ENCODE measurements at places on chromosomes 5 and 9.

DNA sequence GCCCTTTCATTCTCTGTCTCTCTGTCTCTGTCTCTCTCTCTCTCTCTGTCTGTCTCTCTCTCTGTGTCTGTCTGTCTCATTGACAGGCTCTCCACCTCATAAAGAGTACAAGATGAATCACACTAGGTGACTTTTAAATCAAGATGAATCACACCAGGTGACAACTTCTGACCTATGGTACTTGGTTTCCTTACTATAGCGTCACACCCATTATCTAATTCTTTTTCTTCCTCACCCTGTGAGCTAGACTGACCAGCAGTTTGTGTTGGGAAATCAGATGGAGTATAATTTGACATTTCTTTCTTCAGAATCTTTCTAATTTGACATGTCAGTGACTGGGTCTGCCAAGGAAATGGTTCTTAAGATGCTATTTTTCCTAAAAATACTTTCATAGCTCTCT is 232.9 kb downstream of the ARRDC3 start:
- DNase-seq, result no peak

GRCh38 chr5:27125856-27126255 is 87.5 kb upstream of the CDH9 start:
- no peak for DNase-seq

- DNase-seq, result no peak
These were observed 43.9 kb downstream of the SHB start for GRCh38 chr9:38025166-38025565.

- no peak for DNase-seq
These were observed 48.1 kb upstream of the FCN1 start for GRCh38 chr9:134965851-134966250.

DNA sequence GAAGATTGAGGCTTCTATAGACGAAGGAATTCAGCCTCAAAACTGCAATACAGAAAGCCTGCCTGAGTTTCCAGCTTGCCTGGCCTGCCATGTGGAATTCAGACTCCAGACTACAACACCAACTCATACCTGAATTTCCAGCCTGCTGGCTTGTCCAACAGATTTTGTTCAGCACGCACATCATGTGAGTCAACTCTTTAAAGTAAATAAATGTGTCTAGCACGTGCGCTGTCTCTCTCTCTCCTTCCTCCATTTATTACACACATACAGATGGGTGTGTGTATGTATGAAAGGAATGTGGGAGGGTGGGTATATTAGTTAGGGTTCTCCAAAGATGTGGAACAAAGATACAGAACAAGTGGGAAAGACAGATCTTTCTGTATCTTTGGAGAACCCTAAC is 82.4 kb upstream of the TAS2R1 start:
- no peak for DNase-seq

DNA sequence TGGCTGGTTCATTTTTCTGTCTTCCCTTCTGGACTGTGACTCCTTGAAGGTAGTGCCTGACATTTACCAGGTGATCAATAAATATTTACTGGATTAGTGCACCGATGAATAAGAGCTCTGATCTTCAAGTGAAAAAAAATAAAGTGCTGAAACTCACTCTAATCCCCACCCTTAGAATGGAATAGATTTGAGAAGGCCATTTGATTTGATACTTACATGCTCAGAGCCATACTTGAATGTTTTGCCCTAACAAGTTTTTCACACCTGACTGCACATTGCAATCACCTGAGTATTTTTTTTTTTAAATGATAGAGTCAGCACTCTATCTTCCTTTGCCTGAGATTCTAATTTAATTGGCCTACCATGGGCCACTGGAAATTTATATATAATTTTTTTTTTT is 105.7 kb downstream of the LRRC70 start:
- DNase-seq, result no peak

DNA sequence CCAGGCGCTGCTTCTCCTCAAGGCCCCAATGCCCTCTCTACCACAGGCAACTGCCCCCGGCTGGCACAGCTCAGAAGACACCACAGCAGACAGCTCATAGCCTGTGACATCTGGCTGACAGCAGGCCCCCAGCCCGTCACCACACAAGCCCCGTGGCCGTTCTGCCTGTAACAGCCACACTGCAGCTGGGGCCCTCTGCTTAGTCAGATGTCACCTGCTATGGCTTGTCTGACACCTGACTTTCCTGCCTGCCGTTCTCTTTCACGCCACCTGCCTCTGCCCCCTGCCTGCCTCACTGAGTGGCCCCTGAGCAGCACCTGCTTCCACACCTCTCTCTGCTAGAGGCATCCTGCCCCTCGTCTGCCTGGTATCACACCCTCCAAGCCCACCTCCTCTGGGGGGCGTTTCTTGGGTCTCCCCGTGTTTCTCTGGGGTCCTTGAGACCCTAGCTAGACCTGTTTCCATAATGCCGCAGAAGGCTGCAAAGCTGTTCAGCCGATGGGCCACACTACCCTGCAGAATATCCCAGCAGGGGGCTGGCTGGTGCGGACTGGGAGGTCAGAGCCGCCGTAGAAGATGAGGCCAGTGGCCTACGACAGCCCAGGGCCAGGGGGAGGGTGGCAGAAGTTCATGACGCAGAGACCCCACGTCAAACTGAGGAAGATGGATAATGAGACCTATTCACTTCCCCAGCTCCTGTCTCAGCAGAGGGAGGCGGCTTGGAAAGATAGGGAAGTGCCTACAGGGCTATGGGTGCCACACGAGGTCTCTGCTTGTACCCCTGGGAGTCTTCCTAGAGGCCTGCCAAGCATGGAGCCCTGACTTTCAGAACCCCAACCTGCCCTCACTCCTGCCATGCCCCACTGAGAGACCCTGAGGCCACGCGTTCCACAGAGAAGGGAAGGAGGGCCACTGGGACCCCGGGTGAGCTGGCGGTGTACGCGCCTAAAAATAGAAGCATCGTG is 95.1 kb downstream of the ZNF354C start:
- no peak for DNase-seq

GRCh38 chr5:33800241-33800950 is 91.4 kb downstream of the ADAMTS12 start:
- DNase-seq, result no peak

DNA sequence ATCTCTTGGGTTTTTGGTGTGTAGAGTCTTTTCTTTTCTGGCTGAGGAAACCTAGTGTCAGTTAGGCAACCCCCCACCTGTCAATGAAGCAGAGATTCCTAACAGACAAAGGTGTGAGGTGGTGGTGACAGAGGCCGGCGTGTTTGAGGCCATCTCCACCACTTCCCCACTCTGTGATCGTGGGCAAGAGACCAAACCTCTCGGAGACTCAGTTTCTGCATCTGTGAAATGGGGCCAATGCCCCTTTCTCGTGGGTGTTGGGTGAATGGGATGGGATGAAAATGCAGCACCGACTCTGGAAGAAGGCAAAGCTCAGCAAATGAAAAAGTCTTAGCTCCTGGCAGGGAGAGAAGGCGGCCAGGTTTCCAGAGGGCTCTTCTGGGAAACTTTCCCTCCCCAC is 807 bp downstream of the FAM163B start:
- DNase-seq, result no peak

- DNase-seq, result no peak
These were observed 41.3 kb upstream of the MEF2C start for GRCh38 chr5:88924330-88924657.

GRCh38 chr9:128870128-128870940 is 11.4 kb downstream of the KYAT1 start:
- no peak for DNase-seq

GRCh38 chr9:36551129-36551528 is 21.6 kb upstream of the MELK start:
- DNase-seq, result no peak

GRCh38 chr9:113542006-113542405 is 78.5 kb downstream of the RGS3 start:
- DNase-seq, result no peak

- no peak for DNase-seq
These were observed 8.9 kb upstream of the LNPEP start for GRCh38 chr5:96927008-96927407.

GRCh38 chr9:125341566-125341965 is 79.9 kb downstream of the GAPVD1 start:
- no peak for DNase-seq

- DNase-seq, result no peak
These were observed 15.9 kb downstream of the RLN2 start for GRCh38 chr9:5288591-5288990.

- no peak for DNase-seq
These were observed 5.3 kb downstream of the ROR2 start for GRCh38 chr9:91944711-91945110.

DNA sequence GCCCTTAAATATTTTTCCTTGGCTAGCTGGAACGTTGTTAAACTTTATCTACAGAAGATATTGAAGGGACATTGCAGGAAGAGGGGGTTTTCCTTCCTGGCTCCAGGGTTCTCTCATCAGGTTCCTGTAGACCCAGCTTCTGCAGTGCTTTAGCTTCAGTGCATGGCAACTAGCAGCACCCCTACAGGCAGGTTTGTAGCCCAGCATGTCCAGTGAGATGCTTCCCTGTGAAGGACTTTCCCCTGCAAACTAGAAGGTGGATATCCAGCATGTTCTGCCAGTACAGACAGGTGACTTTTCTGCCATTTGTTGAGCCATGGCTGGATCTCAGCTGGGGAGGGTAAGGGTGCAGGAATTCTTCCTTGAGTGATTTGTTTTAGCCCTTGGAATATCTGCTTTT is 10.4 kb downstream of the CCL28 start:
- no peak for DNase-seq

DNA sequence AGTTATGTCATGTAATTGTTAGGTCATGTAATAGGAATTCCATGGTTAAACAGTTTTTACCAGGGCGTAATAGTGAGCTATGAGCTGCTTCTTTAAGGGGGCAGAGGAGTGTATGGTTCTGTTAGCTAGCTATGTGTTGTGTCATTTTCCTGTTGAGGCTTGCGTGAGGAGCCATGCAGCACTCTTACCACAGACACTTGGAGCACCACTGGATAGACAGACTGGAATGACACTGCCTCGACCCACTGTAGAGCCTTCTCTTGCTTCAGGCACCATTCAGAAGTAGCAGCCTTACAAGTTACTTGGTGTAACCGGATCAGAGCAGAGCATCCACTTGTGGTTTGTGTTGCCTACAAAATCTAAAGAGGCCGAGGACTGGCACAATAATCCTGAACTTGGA is 28.3 kb upstream of the STOM start:
- DNase-seq, result no peak

DNA sequence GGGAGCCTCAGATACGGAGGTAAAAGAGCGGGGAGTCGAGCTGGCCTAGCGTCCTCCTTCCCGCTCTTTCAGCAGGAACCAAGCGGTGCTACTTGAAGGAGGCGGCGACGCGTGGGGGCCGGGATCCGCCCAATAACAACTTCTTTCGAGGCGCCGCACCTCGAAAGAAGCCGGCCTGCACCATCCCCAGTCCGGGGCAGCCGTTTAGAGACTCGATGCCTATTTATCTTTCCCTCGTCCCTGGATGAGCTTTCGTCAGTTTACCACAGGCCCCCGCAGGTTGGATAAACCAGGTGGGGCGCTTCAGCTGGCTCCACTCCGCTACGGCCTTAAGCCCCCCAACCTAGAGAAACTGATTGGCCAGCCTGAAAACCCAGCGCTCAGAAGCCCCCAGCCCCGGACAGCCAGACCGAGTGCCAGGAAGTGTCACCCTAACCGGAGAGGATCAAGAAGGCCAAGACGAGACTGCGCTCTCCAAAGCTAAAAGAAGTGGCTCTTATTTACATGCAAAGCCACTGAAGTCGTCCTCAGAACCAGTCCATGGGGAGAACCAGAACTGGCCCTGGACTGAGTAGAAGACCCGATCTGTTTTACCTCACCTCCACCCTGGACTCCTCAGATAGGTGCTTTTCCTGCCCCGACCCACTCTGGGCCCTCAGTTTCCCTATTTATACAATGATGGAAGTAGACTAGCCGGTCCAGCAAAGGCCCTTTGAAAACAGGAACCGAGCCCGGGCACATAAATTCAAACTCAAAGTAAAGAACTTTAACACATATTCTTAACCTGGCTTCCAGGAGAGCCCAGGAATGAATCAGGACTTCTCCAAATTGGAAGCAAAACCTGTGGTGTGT is 1.4 kb downstream of the HAND1 start:
- no peak for DNase-seq

DNA sequence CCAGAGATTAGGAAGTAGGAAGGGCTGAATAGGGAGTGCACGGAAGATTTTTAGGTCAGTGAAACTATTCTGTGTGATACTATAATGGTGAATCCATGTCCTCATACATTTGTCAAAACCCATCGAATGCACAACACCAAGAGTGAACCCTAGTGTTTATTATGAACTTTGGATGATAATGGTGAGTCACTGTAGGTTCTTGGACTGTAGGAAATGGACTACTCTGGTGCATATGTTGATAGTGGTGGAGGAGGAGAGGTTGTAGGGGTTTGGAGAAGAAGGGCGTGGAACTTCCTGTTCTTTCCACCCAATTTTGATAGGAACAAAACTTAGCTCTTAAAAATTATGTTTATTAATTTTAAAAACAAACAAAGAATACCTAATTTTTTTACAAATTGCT is 14.3 kb downstream of the CTSL start:
- DNase-seq, result no peak

- DNase-seq, result no peak
These were observed 457.4 kb downstream of the CCDC171 start for GRCh38 chr9:16010221-16010620.

All from activated CD4-positive, alpha-beta T cell treated with anti-CD3 and anti-CD28 coated beads, Interleukin-2, amount 50 U/mL, for 48 hours (primary cell).